ENCODE measurements at places on chromosomes 4 and X.

GRCh38 chrX:113551919-113552318 is 711.3 kb upstream of the AMOT start:
- no peak for DNase-seq

DNA sequence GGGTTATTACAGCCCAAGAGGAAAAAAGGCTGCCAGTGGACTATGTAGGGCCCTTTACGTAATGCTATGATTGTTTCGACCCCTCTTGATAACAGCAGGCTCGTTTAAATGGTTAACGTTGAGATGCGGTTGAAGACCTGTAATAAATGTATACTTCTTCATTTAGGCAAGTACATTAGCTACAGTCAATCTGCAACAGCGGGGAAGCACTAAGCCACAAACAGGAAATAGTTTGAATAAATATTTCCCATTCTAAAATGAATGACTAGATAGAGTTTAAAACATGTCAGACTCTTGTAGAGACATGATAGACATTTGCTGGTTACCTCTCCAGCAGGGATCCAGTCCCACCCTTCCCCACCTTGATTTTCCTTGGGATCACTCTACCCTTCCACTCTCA is 38.1 kb upstream of the STIM2 start:
- no peak for DNase-seq

GRCh38 chr4:106266201-106266600 is 49.8 kb downstream of the TBCK start:
- DNase-seq, result no peak

DNA sequence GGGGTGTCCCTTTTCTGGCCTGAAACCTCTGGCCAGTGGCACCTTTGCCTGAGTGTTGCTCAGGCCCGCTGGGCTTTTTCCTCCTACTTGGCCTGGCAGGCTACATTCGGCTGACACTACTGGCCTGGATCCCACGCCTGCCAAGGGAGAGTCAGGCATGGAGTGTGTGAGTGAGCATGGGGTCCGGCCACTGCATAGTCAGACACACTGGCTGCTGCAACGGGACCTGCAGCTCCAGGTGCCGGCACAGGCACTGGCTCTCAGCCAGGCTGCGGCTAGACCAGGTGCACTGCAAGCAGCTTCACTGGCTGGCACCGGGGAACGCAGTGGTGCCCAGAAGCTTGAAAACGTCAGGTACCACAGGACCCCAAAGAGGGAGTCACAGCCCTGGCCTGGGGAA is 434.9 kb downstream of the ARHGAP24 start:
- DNase-seq, result peak; percentile 77
